ENCODE measurements at places on chromosomes 12 and 14.

DNA sequence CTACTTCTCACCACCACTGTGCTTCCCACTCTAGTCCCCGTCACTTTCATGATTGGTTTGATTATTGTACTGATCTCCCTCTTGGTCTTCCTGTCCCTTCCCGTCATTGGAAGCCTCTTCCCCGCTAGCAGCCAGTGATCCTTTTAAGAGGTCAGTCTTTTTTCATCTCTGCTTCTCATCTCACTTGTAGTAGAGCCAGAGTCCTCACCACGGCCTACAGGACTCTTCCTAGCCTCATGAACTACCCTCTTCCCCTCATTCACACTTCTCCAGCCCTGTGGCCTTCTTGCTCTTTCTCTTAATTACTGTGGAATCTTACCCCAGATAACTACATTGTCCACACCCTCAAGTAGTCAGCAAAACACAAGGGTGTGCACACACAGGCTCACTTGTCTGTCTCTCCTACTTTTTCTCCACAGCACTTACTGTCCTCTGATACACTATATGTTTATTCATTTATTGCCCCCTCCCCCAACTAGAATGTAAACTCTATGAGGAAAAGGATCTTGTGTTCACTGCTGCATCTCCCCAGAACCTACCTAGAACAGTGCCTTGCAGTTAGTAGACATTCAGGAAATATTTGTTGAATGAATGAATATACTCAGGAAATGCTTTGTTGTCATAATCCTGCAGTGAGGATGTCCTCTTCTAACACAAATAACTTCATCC lies 66.3 kb downstream of the CKB start:
- no peak for DNase-seq

GRCh38 chr12:131459773-131460365 lies 251.0 kb upstream of the SFSWAP start:
- DNase-seq, result no peak

DNA sequence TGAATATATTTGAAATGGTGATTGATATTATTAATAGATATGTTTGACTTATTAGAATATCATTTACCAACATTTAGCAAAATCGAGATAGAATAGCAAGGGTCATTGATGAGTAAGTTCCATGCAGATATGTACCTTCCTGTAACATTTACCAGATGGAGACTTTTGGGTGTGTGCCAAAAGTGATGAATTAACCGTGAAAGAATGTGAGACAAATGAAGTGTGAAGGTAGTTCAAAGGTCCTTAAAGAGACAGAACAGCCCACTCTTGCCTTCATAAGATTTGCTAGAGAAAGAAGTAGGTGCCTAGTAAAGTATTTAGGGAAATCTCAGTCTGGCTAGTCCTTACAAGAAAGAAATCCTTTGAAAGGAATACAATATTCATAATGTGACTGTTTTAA lies 45.5 kb downstream of the FGD4 start:
- DNase-seq, result no peak

- DNase-seq, result no peak
Measured at GRCh38 chr12:113244478-113244958, 23.3 kb downstream of the TPCN1 start.

GRCh38 chr12:18683327-18684013 lies 54.3 kb downstream of the PLCZ1 start:
- no peak for DNase-seq

DNA sequence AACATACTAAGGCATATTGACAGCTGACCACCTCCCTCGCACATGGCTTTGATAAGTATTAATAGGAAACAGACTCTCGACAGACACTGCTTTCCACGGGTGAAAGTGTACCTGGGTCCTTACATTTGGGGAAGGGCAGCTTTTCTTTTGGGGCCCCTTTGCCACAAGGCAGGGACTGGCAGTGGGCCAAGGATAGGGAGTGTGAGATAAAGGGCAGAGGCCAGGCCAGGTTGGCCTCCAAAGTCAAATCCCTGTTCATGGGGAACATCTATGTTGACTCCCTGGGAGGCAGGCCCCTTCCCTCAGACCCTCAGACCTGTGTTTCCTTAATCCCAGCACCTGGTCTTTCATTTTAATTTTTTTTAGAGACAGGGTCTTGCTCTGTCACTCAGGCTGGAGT lies 19.4 kb upstream of the FBXO21 start:
- DNase-seq, result no peak

- DNase-seq, result no peak
Measured at GRCh38 chr14:24162093-24162492, 1.0 kb downstream of the IRF9 start.
